ENCODE measurements at places on chromosomes 13 and 19.

GRCh38 chr13:50580684-50581305, 262.7 kb downstream of the DLEU7 start:
- DNase-seq = no peak

DNA sequence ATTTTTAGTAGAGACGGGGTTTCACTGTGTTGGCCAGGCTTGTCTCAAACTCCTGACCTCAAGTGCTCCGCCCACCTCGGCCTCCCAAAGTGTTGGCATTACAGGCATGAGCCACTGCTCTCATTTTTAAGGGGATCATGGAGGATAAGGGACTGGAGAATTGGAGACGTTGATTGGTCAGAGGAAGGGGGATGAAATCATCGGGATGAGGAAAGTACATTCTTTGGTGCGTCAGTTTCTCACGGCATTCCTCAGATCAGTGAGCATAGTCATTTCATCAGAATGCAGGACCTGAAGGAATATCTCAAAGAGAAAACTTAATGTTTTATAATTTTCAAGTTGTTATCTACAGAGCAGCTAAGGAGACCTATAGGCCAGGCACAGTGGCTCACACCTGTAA, 14.0 kb downstream of the ZNF114 start:
- no peak for DNase-seq

- DNase-seq = no peak
These were observed 116.0 kb downstream of the COL4A2 start for GRCh38 chr13:110422913-110423688.

GRCh38 chr19:7823686-7824301, 6.2 kb upstream of the EVI5L start:
- no peak for DNase-seq

- no peak for DNase-seq
These were observed 17.3 kb upstream of the TRPC4 start for GRCh38 chr13:37886879-37887278.

- DNase-seq = no peak
These were observed 37.0 kb upstream of the DCT start for GRCh38 chr13:94516456-94516855.

GRCh38 chr13:67298297-67298696, 68.2 kb upstream of the PCDH9 start:
- no peak for DNase-seq

GRCh38 chr19:39845933-39846677, at the start of gene FBL:
Gene FBL, minus strand, starts transcription at chr19:39846379. Its CDS starts 79 bp downstream, at chr19:39846300.
- peak; percentile 92 for DNase-seq

- DNase-seq = no peak
These were observed 6.5 kb downstream of the RAB11B start for GRCh38 chr19:8396563-8397203.

DNA sequence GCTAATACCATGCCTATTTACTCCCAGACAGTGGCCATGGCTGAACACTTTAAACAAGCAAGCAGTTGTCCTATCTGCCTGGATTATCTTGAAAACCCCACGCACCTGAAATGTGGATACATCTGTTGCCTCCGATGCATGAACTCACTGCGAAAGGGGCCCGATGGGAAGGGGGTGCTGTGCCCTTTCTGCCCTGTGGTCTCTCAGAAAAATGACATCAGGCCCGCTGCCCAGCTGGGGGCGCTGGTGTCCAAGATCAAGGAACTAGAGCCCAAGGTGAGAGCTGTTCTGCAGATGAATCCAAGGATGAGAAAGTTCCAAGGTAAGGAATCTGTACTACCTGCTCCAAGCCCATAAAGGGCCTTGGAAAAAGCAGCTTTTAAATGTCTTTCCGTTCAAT, 8.6 kb downstream of the RFPL4AL1 start:
- no peak for DNase-seq

DNA sequence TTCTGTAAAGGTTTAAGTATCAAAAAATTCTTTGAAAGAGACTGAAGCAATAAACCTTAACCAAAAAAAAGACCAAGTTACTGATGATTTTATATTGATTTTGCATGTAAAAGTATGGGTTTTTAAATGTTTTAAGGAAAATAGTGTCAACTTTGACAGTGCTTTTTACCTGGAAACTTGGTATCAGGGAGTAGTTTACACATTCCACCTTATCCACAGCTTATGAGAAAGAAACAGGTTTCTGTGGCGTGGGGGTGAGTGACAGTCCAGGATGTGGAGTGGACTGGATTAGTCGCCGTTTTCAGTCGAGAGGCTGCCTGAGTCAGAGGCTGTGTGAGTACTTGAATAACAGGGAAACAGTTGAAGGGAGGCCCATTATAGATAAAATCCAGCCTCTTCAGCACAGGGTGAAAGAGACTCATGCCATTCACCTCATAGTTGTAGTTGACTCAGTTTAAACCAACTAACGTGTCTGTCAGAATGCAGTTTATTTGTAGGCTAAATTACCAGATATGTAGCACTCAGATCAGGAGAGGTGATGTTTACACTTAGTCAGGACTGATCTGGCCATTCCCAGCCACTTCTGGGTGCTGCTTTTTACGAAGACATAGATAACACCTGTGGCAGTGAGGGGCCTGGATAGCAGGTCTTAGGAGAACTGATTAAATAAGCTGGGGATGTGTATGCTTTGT, 595 bp upstream of the GPR183 start:
- no peak for DNase-seq

- peak; percentile 33 for DNase-seq
These were observed 24.3 kb downstream of the NFILZ start for GRCh38 chr19:8654591-8655339.

- DNase-seq = no peak
These were observed 636.2 kb upstream of the KLF12 start for GRCh38 chr13:74770361-74770760.

DNA sequence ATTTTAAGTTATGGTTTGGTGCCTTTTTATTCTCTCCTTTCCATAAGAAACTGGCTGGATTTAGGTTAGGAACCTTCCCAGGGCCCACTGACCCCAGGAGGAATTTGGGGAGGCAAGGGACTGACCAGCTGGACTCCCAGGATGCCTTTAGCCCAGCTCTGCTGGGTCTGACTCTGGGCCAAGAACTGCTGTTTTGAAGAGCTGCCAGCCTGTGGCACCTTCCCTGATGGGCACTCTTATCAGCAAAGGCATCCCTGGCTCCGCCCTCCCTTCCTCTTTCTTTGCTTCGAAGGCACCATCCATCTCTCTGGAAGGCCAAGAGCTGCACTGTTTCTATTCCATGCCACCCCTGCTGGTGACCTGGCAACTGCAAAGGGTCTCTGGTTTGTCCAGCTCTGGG, 174.7 kb downstream of the POU4F1 start:
- DNase-seq = no peak

- DNase-seq = no peak
These were observed 2435.9 kb upstream of the PCDH20 start for GRCh38 chr13:63851526-63851925.

DNA sequence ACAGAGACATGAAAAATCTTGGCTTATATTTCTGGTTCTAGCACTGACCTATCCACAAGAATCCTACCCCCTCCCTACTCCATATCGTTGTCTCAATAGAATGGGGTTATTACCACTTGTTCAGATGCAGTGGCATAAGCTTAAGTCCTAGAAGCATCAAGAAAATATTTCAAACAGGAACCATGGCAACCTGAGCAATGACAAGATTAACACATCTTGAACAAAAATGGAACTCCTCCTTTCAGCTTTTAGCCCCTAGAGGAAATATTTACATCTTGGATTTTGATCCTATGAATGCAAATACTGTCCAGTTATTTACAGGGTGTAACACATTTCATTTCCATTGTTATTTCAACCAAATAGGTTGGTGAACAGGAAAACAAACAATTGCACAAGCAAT, 46.1 kb upstream of the TSC22D1 start:
- DNase-seq = no peak

GRCh38 chr13:27825072-27825471, 32.8 kb downstream of the GSX1 start:
- peak; percentile 45 for DNase-seq

GRCh38 chr19:53868892-53869804, 1.5 kb downstream of the MYADM start:
- peak; percentile 90 for DNase-seq

GRCh38 chr19:29013325-29013724, 199.6 kb downstream of the UQCRFS1 start:
- no peak for DNase-seq

DNA sequence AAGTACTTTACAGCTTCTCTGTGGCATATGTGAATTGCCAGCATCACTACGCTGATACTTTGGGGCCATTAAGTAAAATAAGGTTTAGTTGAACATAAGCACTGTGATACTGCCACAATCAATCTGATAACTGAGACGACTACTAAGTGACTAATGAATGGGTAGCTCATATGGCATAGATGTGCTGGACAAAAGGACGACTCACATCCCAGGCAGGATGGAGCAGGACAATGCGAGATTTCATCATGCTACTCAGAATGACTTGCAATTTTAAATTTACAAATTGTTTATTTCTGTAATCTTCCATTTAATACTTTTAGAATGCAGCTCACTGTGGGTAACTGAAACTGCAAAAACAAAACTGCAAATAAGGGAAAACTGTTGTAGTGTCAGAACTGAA, 13.6 kb downstream of the CCDC122 start:
- no peak for DNase-seq

DNA sequence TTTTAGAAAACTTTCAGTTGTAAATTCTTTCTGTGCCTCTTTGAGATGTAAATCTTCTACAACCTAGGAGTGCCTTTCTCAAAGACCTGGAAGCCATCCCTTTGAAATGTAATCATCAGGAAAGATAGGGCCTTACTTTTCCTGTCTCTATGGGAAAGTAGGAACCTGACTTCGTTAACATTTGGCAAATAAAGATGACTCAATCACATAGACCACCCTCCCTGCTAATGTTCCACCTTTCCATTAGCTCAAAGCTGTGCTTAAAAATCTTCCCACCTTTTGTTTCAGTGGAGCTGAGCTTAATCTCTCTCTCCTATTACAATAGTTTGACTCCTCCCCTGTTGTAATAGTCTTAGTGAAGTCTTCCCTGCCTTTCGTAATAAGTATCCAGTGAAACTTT, 247.7 kb downstream of the OLFM4 start:
- DNase-seq = no peak

GRCh38 chr19:50461066-50461875, 15.0 kb upstream of the EMC10 start:
- DNase-seq = peak; percentile 57

DNA sequence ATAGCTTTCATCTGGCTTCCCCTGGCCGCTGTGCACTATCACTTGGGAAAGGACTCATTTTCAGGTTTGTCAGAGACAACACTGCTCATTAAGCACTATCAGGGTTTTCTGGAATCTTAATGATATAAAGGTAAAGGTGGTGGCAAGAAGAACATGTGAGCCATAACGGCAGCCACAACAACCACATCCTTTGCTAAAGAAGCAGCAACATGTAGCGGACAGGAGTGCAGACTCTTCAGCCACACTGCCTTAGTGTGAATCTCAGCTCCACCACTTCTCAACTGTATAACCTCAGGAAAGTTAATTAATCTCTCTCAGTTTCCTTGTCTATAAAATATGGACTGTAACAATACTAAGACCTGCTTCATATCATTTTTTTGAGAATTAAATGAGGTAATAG, 24.1 kb upstream of the MIR17HG start:
- DNase-seq = no peak

- no peak for DNase-seq
These were observed 16.9 kb downstream of the ERCC5 start for GRCh38 chr13:102862624-102863210.

DNA sequence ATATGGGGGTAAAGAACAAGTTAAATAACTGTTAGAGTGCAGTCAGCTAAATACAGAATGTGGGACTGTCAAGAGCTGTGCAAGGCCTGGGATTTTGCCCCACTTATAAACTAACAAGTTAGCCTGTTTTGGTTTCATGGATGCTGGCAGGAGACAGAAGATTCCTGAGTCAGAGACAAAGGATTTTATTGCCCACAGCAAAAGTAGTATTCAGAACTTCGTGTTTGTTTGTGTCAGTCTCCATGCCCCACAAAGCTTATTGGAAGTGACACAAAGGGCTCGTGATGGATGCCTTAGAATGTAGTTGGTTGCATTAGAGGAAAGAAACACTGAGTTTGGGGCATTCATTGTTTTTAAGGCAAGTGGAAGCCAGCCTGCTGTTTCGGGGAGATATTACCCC, 22.2 kb upstream of the SPRYD7 start:
- DNase-seq = no peak

GRCh38 chr13:68938639-68939038, 1169.0 kb upstream of the ATXN8OS start:
- no peak for DNase-seq

DNA sequence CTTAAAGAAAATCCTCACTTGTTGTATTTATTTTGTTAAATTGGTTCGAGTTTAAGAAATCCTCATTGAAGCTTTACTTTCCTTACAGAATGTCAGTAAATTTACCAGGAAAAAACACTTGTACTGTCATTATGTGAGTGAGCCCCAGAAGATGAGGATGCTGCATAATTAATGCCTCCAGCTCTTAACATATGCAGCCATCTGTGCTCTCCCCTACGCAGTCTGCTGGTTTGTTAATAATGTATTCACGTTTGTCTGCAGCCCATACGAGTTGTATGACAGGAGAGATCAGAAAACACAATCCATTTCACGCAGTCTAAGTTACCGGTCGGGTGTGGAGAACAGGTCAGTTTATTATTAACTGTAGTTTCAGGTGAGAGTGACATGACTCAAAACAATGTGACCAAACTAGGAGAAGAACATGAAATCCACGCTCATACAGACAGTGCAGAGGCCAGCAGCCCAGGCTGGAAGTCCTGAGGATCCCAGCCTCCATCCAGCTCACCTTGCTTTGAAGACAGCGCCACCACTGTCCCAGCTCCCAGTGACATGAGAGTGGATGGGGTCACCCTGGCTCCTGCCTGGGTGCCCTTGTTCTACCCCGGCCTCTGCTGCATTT, 19.8 kb upstream of the ATP11A start:
- no peak for DNase-seq

- no peak for DNase-seq
These were observed 168.0 kb downstream of the TNFSF13B start for GRCh38 chr13:108437496-108437895.
